ENCODE measurements at places on chromosomes 4 and X.

DNA sequence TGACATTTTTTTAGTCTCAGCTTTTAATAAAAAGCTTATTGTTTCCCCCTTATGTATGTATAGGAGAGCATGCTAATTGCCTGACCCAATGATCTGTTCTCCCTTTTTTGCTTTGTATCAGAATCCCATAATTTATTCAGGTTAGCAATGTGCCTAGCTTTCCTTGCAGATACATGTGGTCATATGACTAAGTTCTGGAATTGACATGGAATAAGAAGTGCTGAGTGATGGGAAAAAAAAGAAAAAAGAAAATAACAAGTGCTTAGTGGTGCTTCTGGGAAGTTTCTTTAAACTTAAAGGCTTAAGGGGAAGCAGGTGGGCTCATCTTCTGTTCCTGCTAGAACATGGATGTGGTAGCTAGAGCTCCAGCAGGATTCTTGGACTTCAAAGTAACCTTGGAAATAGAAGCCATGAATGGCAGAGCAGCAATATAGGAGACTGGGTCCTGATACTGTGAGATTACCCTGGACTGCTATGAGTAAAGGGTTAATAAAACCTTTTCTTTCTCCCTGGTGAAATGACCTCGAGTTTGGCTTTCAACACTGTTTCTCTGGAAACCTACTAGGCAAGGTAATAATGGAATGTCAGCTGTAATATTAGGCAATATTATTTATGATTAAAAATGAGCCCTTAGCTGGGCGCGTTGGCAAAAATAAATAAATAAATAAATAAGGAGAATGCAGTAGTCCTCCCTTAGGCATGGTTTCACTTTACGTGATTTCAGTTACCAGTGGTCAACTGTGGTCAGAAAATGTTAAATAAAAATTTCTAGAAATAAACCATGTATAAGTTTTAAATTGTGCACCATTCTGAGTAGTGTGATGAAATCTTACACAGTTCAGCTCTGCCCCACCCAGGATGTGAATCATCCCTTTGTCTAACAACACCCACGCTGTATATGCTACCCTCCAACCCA, 16.7 kb upstream of the RBM41 start:
- DNase-seq = no peak

DNA sequence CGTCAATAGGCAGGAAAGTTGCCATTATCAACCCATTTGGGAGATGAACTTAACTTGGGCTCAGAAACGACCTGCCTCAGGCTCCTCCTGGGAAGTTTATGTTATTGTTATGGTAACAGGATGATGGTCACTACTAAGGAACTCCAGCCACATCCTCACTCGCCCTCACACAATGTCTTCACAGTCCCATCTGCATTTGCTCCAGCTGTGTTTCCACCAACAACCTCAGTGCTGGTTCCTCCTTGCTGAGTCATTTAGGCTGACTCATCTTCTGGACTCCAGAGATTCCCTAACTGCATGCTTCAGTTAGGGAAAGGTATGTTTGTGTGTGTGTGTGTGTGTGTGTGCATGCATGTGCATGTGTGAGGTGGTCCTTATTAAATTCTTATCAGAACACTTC, 293.4 kb upstream of the BOD1L1 start:
- DNase-seq = no peak

- no peak for DNase-seq
These were observed 74.8 kb upstream of the SMARCA5 start for GRCh38 chr4:143438710-143439109.

- DNase-seq = no peak
These were observed 31.6 kb upstream of the CT47C1 start for GRCh38 chrX:119041175-119041574.

DNA sequence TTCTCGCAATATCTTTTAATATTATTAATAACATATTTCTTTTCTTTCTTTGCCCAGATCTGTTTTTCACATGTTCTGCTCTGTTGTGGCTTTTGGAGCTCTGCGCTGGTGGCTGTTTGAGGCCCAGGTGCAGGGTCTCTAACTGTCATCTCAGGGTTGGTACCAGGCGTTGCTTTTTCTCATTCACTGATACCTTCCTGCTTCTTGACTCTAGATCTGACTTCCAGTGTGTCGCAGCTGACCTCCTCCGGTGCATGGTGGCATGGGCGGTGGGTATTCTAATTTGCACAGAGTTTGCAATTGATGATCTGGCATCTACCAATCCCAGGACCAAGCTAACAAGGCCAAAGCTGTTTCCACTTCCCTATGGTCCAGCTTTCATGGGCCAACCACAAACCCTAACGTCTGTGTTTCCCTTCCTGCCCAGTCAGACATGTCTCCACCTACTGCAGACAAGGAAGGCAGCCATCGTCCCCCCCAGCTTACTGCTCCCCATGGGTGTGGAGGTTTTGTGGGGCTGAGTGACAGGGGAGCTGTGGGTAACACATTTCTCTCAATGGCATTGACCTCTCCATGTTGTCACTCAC, 25.2 kb downstream of the LETM1 start:
- DNase-seq = no peak

- no peak for DNase-seq
These were observed 12.0 kb downstream of the NHSL2 start for GRCh38 chrX:71922686-71923085.

DNA sequence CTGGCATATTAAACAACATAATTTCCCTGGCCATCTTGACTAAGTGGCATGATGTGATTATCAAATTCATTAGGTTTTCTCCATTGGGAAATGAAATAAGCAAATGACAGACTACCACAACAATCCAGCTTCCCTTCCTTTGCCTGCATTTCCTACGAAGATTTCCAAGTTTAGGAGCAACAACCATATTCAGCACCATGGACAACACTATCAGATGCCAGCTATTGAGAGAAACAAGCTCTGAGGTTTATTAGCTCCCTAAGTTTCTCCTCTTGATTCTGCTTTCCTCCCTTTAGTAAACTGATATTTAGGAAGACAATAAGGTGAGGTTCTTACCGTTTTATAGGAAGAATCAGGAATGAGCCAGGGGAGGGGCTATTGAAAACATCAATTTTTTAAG, 36.2 kb downstream of the DCX start:
- DNase-seq = no peak

GRCh38 chrX:123859409-123859845, 426 bp upstream of the XIAP start:
- DNase-seq = peak; percentile 59

DNA sequence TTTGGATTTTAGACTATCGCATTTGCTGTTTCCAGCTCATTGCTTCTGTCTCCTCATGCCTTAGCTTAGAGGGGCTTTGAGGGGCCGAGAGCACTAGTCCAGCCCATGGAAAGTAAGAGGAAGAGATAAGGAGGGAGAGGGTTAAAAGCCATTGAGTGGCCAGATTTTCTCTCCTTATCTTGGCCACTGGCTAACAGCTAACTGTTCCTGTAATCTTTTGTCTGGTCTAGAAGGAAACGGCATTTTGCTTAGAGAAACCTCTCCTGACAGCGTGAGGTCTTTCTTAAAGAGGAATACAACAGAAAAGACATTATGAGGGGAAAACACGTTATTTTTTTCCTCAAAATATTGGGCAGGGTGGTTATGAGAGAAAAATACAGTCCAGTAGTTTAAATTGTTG, 7.9 kb downstream of the GPR101 start:
- DNase-seq = no peak

GRCh38 chrX:50407976-50408375, 62.6 kb downstream of the DGKK start:
- no peak for DNase-seq

DNA sequence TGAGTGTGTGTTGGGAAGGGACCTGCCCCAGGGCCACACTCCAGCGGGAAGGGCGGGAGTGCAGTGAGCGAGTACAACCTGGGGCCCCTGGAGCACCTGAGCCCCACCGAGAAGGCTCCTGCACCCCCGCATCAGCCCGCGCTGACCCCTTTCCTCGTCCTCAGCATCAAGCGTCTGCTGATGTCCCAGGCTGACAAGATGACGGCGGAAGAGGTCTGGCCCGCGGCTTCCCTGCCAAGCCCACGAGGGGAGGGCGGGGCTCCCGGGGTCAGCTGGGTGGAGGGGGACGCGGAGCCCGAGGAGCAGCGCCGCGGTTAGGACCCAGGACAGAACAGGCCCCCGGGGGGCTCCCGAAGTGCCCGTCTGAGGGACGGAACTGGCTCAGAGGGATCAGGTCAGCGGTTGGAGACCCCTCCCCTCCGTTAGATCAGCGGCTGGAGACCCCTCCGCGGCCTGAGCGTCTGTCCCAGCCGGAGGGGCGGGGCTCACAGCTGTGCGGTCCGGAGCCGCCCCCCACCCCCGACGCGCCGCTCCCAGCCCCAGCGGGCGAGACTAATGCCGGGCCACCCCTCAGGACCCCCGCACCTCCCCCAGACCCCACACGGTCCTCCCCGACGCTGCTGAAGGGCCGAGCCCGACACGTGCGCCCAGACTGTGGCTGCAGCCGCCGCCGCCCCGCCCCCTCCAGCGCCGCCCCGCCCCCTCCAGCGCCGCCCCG, 6.7 kb downstream of the MYL5 start:
- DNase-seq = no peak

DNA sequence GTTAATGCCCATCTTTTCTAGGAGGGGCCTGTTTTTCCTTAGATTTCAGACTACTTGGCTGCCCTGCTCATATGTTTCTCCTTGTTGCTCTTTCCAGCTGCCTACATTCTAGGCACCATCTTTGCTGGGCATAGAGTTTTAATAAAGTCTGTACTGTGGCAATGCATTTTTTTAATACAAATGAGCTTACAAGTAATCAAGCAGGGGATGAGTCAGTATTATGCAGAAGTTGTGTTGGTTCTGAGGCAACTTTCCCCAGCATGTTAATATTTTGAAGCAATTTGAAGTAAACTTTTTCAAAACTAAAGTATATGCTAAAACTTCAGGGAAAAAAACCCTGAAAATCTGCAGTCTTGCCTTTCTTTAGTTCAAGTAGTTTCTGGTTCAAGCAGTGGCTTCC, 372.0 kb upstream of the GATB start:
- DNase-seq = no peak
